ENCODE measurements at places on chromosomes 3 and 15. TPM values are rescaled to one million over a fixed set of nuclear protein-coding genes. Genes with fewer than 3 reads are reported as not detected.
A peak's percentile ranks its signal among the peaks of the same experiment; 100 is the strongest.

- no peak for DNase-seq
Measured at GRCh38 chr15:43859546-43859945, 32.7 kb downstream of the WDR76 start.

The CHRM5 gene
- total RNA-seq: not detected

GRCh38 chr3:17832016-17832415 lies 89.6 kb upstream of the TBC1D5 start:
- DNase-seq: no peak

GRCh38 chr3:31743331-31744089 lies 210.8 kb downstream of the STT3B start:
- DNase-seq: no peak

The CHCHD4 gene
- 7.5 TPM for total RNA-seq

The CRABP1 gene
- total RNA-seq: not detected

The TMEM40 gene
- not detected for total RNA-seq

- no peak for DNase-seq
Measured at GRCh38 chr15:74302821-74303359, 64.6 kb downstream of the CYP11A1 start.

The MAGEL2 gene
- not detected for total RNA-seq

The SLCO2A1 gene
- 7.9 TPM for total RNA-seq

GRCh38 chr15:99059010-99059981 lies 45.6 kb upstream of the SYNM start:
- peak; percentile 50 for DNase-seq

The RTP1 gene
- not detected for total RNA-seq

GRCh38 chr3:134038716-134039115 lies 9.0 kb upstream of the SLCO2A1 start:
- no peak for DNase-seq

The XIRP1 gene
- total RNA-seq: not detected

GRCh38 chr15:58362262-58362922 lies 69.4 kb upstream of the LIPC start:
- no peak for DNase-seq

The ZNF80 gene
- total RNA-seq: not detected

The CORO2B gene
- total RNA-seq: 4.3 TPM

The CFAP92 gene
- total RNA-seq: 0.68 TPM

The DPPA2 gene
- not detected for total RNA-seq
